Type B pancreatic cell (in vitro differentiated cells): ENCODE measurements at places on chromosomes 3 and 15.

- no peak for DNase-seq
Measured at GRCh38 chr15:95503107-95503506, 827.4 kb upstream of the NR2F2 start.

- DNase-seq, result no peak
Measured at GRCh38 chr15:45499426-45499825, 23.1 kb downstream of the SLC30A4 start.

DNA sequence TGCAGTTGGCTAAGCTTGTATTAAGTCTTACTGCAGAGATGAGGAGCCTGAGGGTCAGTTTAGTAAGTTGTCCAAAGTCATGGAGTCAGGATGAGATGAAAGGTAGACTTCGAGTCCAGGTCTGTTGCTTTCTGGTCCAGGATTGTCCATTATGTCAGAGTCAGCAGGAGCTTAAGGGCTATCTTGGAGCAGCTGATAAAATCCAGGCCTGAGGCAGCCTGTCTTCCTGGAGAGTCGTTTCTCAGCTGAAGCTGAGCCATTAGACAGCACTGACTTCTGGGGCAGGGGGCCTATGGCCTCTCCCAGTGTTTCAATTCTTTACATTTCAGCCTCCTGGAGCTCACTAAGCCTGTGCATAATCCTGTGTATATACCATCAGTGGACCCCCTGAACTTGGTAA is 219.5 kb upstream of the GAP43 start:
- DNase-seq, result no peak

GRCh38 chr3:150252462-150252861 is 155.6 kb upstream of the TSC22D2 start:
- no peak for DNase-seq

- DNase-seq, result no peak
Measured at GRCh38 chr3:176798680-176799079, 398.6 kb downstream of the TBL1XR1 start.

GRCh38 chr3:78101384-78101783 is 1061.5 kb downstream of the ROBO2 start:
- no peak for DNase-seq

DNA sequence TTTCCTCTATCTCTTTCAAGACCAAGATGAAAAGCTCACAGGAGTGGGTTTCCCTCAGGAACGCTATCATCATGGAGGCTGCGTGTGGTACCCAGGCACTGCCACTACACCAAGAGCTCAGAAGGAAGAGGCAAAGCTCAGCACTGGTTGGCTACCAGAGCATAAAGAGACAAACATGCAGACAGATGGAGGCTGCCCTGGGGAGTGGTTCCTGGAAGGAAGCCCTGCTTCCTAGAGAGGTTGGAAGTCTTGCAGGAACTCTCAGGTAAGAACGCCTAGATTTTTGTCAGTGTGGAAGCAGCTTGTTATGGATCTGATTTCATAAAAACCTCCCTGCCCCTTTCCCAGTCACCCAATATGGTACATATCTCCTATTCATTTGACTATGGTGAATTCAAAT is 49.9 kb upstream of the ADCY5 start:
- DNase-seq, result no peak

DNA sequence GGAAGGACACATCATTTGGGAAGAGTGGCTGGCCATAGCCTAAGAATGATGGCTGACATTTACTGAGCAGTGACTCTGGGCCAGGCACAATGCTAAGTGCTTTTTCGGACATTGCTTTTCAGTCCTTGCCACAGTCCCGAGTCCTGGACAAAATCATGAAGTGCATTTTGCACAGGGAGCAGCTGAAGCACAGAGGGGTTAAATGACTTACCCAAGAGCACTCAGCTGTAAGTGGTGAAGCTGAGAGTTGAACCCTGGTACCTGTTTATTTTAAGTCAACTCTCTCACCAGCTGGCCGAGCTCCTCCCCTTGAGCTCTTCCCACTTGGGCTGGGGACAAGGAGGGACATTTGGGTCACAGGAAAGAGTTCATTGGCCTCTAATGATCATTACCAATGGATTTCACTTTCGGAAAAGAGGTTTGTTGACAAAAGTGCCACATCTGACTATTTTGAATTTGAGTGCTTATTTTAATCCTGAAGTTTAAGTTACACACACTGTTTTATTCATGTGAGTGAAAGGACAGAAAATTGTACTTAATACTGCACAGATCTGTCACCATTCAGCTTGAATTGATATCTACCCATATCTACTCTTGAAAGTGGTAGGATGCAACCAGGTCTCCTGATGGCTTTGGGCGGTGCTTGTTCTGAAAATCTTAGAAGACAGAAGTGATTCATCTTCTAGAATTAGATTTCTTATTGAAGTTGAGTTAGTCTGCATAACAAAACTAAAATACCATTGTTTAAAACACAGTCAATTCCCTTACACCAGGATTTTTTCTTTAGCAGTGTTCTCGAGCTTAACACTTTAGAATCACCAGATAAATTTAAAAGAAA is 368.7 kb upstream of the PROK2 start:
- DNase-seq, result no peak

DNA sequence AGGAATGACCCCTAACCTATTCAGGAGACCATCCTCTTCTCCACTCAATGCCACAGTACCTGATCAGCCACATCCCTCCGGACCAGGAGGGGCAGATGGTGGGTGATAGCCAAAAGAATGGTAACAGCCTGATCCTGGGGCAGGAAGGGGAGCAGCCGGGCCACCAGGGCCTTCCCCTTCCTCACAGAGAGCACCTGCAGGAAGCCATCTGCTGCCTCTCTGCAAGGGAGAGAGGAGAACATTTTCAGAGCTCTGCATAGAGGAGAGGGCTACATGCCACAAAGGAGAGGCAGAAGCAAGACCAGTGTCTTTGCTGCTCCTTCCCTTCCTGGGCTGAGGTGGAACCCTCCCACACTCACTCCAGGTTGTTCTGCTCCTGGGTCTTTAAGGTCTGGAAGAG is 5.5 kb upstream of the SPG11 start:
- no peak for DNase-seq

- no peak for DNase-seq
Measured at GRCh38 chr3:177516158-177517011, 319.1 kb upstream of the TBL1XR1 start.

- DNase-seq, result no peak
Measured at GRCh38 chr3:101513419-101513986, 491 bp upstream of the SENP7 start.

DNA sequence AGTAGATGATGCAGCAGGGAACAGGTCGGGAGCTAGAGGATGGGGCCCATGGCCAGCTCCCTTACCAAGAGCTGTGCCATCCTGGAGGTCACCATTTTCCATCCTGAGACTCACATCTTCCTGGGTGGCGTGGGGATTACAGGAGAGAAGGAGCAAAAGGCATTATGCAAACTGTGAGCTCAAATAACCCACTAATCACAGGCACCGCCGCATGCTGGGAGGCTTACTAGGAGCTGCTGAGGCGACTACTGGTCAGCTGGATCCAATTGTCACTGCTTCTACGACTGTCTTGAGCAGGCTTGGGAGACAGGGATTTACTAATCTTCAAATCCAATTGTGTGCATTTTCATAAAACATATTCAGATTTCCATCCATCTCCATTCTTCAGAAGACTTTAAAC is 12.5 kb upstream of the KBTBD12 start:
- no peak for DNase-seq

DNA sequence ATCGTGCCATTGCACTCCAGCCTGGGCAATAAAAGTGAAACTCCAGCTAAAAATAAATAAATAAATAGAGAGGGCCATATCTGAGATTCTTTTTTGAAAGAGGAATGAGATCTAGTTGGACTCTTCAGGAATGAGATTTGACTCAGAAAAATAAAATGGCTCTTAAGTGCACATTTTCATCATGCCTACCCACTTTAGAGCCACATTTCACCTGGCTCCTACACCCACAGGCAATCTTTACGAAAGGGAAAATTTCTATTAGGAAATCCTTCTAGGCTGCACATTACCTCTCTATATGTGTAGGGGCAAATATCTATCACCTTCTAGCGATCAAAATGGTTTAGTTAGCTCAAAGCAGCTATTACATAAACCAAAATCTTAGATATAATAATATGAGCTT is 16.9 kb upstream of the NLGN1 start:
- no peak for DNase-seq

DNA sequence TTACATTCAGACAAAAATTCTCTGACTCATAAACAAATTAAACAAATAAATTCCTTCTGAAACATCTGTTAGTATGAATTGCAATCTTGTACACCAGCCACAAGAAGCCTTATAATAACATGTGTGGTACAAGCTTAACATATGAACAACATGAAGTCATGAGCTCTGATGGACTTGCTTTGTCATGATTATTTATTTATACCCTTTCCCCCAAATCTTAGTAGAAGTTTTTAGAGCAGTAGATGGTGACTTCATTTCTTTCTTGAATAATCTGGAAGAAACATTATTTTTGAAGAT is 633.4 kb downstream of the EPHA3 start:
- no peak for DNase-seq

GRCh38 chr3:170816341-170816740 is 53.7 kb downstream of the RPL22L1 start:
- no peak for DNase-seq

DNA sequence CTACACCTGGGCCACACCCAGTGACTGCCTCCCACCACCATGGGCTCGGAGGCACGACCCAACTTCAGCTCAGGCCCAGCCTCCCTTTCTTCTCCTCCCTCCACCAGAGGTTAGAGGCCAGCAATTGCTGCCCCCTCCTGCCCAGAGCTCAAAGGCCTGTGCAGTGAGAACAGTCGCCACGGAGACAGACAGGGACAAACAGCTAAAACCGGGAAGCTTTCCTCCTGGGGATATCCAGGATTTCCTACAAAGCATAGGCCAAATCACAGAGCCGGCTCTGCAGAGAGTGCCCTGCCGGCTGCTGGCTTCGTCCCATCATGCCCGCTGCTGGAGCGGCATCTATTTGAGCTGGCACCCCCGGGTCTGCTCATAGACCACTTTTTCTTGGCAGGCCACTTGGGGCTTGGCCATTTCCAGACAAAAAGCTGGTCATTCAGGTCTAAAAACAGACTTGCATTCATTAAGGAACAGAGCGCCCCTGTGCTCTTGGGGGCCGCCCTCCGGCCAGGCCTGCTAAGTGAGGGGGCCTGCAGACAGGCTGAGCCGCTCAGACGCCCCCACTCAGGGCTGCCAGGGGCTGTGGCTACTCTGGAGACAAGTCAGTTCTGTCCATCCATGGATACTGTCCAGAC is 17.5 kb downstream of the GRAMD2A start:
- DNase-seq, result no peak

DNA sequence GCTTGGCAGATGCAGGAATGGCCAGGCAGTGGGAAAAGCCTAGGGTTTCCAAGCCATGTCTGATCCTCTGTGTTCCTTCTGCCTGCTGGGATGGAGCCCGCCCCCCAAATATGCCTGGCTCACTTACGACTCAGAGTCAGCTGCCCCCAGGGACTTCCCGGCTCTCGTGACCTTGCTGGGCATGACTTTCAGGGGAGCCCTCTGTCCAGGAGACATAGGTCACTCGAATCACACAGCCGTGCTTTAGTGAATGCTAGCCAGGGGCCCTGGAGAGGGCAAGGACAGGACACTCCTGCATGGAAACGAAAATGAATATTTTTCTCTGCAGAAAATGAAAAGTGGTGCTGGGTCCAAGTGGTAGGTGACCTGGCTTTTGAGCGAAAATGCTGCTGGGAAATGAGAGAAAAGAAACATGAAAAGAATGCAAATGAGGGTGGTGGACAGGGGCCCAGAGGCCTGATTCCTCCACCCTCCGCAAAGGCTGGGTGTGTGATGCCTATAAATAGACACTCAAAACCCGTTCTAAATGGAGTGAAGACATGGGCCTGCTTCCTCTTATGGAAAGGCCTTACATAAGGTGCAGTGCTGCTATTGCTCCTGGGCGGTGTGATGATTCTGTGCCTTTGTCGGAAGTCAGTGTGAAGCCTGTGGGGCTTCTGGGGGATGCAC is 107.4 kb downstream of the APBA2 start:
- no peak for DNase-seq

- no peak for DNase-seq
Measured at GRCh38 chr15:76376816-76377215, 40.2 kb downstream of the ISL2 start.

GRCh38 chr3:176840641-176841286 is 356.5 kb downstream of the TBL1XR1 start:
- no peak for DNase-seq

DNA sequence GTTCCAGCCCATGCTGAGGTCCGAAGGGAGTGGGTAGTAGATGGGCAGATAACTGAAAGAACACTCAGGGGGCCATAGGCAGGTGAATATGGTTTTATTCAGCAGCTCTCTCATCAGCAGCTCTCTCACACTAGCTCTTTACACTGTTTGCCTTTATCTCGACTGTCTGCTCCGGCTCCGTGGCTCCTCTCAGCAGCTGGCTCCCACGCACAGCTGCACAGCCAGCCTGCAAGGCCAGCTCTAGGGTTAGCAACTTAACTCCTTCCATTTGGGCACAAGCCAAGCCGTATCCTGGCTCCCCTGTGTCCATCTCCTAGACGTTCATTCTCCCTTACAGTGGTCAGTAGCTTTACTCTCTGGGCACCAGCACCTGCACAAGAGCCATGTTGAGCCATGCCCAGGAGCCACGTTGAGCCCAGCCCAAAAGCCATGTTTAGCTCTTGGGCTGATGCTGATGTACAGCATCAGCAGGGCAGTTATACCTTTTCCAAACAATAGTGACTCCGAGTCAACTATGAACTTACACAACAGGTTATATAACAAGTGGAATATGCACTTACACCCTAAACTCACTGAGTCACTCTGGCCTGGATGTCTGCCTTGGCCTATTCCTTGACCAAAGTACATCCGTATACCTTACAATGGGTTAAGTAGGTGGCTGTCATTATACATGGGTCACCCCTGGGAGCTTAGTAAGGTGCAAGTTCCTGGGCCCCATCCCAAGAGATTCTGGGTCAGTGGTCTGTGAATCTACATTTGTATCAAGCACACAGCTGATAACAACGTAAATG is 34.6 kb upstream of the TOPAZ1 start:
- DNase-seq, result no peak

DNA sequence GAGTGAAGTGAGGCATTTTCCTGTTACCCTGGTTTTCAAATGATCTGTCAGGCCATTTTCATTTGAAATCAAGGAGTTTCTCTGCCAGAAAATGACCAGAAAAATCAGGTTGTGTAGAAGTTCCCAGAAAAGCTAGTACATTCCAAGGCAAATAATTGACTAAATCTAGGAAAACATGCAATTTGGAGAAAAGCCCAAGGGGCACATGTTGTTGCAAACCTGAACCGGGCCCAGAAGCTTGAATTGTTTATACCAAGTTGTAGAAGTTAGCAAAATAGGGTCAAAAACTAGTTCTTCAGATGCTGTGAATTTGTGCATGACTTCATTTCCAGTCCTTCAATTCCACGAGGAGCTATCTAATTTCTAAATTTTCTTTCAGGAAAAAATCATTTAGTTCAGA is 31.0 kb downstream of the TRIM42 start:
- no peak for DNase-seq
